ENCODE measurements at places on chromosomes 6 and 20.

GRCh38 chr6:35298625-35299140 lies 1.1 kb downstream of the DEF6 start:
- DNase-seq = no peak

DNA sequence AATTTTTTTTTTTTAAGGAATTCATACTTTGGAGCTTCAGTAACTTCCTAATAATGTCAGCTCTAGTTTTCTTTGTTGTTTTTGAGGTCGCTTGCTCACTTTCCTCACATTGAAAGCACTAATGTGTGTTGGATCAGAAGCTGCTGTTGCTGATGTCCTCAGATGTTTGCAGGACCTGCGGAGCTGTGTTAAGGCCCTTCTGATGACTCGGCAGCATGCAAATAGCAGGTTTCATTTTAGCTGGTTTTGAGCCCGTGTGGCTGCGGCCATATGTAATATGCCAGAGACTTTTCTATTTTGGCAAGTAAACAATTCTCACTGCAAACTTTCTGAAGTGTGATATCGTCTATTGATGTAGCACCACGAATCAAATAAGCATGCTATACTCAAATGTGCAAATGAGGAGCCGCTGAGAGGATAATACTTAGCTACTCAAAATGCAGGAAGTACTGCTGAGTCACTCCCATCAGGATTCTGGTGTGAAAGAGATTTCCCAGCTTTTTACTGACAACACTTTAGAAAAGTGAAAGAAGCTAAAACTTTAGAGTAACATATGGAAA lies 187.8 kb downstream of the SASH1 start:
- no peak for DNase-seq

DNA sequence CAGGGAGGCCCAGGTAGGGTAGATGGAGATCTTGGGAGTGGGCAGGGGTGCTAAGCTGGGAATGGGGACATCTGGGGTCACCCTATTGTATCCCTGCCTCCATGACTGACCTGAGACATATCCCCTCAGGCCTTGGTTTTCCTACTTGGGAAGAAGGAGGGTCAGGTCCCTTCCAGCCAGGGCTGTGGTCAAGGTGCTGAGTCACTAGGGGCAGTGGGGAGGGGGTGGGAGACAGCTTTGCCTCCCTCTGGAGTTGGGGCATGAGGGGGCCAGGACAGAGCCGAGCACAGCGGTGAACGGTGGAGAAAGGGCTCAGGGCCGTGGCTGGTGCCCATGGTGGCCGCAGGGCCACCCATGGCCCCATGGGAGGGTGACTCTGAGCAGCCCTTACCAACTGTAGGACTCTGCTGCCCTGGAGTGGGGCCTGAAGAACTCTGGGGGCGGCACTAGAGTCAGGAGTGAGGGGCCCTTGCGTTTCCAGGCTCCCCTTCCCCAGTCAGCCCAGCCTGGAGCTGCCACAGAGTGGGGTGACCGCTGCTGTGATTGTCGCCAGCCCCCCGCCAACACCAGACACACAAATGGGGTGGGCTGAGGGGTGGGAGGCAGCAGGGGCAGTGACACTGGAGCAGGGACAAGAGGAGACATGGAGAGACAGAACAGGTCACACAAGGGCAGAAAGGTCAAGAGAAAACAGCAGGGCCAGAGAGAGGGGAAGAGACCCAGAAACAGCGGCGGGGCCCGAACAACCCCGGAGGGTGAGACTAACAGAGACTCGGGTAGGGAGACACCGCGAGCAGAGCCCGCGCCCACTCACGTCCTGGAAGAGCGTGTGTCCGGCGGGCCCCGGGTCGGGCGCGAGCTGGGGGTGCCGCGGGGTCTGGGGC lies 576 bp downstream of the NECAB3 start:
- no peak for DNase-seq

GRCh38 chr6:104240865-104241264 lies 618.9 kb downstream of the HACE1 start:
- no peak for DNase-seq

DNA sequence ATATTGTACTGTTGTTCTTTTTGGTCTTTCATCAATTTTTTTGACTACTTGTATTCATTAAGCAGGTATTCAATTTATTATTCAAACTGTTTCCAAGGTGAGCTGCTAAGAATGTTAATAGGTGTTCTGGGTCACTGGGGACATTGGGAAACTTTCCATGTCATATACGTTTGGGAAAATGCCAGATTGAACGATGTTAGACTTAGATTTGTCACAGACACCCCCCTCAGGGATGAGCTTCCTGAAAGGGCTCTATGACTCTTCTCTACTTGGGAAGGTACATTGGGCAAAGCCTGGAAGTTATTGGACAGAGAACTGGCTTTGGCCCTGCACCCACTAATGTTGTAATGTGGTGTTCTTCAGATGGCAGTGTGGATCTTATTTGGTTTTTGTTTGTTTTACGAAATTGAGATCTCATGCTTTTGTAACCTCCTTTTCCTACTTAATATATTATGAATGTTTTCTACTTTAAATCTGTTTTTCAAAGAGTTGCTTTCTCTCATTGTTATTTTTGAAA lies 42.1 kb downstream of the PLCB4 start:
- DNase-seq = no peak

- no peak for DNase-seq
These were observed 13.8 kb downstream of the UCKL1 start for GRCh38 chr20:63942250-63942951.

- no peak for DNase-seq
These were observed 19.7 kb upstream of the MROH8 start for GRCh38 chr20:37198932-37199660.

- DNase-seq = no peak
These were observed 15.5 kb downstream of the RARS2 start for GRCh38 chr6:87574237-87574804.

DNA sequence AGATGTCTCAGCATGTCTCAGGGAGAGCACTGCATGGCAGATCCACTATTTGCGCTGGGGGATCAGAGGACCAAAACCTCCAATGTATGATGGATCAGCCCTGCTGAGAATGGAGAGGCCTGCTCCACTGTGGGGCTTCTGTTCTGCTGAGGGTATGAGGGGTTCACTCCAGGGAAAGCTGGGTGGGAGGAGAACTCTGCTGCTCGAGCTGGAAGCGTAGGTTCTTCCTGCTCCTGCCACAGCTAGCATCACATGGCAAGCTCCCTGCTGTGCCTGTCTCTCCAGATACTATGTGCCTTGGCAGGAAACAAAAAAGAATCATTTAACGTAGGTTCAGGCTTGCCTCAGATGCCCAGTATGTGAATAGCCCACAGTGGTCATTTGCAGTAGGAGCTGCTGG lies 105.8 kb downstream of the EPM2A start:
- DNase-seq = no peak

DNA sequence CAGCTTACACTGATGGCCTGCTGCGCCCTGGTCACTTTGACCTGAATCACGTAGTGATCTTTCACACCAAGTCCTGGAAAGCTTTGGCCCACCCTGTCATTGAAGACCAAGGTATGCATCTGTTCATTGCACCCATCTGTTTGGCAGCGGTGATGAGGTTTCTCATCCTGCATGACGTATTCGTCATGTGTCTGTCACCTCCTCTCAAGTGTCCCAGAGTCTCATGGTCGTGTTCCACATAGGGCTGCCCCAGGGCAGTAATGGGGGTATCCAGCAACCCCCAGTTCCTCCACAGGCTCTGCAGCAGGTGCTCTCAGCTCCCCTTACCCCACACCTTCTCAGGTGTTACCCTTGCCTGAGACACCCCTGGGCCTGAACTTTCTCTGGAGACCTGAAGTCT lies 104.1 kb downstream of the SYNDIG1 start:
- DNase-seq = no peak

- no peak for DNase-seq
These were observed 156.4 kb upstream of the ECI2 start for GRCh38 chr6:4291453-4292403.

DNA sequence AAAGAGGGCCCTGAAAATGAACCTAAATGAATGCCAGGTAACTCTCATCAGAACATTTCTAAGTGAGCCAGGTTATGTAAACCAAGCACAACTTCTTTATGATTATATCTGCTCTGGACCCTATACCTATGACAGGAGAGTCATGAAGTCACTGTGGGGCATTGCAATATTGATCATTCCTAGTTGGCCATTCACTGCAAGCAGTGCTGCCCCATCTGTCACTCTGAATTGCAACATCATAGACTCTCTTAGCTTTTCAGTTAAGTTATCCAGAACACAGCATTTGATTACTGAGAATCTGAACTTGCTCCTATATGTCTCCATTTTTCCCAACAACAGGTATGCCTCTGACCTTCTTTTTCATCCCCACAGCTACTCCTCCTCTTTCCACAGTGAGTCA lies 3.3 kb downstream of the COL21A1 start:
- no peak for DNase-seq

DNA sequence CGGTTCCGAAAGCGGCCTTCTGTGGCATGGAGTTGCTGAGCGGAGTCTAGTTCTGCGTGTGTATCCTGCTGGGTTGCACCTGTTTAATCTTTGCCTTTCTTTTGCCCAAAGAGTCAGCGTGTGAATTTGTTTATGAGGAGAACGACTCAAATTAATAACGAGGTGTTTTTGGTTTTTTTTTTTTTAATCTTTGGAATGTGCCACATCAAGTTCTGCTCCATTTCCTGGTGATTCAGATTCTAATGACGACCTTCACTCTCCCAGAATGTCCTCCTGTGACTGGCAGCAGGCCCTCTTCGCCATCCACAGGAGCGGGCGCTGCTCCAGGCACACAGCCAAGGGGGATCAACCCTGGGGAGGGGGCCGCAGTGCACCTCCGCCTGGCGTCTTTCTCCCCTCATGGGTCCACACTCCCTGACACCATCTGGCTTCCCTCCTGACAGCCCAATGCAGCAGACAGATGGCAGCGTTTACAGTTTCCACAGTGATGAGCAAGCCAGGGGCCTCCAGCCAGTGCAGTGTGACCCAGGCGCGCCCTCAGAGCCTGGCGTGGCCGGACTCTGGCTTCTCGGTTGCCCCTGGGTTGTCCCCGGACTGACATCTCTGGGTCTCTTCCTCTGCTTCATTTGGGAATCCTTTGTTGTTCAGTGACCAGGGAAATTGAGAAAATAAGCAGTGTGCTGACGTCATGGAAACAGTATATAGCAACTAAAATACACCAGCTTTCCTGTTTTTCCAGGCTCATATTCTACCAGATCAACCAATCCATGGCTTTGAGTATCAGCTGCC lies 27.5 kb upstream of the AFDN start:
- peak; percentile 56 for DNase-seq

- DNase-seq = no peak
These were observed 106.4 kb downstream of the COL9A1 start for GRCh38 chr6:70196531-70196930.

DNA sequence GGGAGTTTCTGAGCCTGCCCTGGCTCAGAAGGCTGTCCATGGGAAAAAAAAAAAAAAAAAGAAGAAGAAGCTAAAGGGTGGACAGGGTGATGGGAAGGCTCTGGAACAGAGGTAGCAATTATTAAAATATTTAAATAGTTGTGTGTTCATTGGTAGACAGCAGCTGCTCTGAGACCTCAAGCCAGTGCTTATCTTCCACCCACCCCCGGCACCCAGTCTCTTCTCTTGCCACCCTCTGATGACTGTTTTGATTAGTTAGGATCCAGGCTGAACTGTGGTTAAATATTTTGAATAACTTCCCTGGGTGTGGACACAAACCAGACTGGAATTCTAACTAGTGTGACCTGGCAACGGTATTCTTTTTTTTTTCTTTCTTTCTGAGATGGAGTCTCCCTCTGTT lies 16.9 kb upstream of the SRSF3 start:
- no peak for DNase-seq

Data from left hindlimb (tissue), 1 donor.